D341Med (cell line): ENCODE measurements at places on chromosomes 7 and 10.

- DNase-seq = no peak
These were observed 199.5 kb downstream of the GFRA1 start for GRCh38 chr10:116073510-116073909.

GRCh38 chr7:141072548-141073172 lies 1.2 kb upstream of the TMEM178B start:
- peak; percentile 82 for DNase-seq

DNA sequence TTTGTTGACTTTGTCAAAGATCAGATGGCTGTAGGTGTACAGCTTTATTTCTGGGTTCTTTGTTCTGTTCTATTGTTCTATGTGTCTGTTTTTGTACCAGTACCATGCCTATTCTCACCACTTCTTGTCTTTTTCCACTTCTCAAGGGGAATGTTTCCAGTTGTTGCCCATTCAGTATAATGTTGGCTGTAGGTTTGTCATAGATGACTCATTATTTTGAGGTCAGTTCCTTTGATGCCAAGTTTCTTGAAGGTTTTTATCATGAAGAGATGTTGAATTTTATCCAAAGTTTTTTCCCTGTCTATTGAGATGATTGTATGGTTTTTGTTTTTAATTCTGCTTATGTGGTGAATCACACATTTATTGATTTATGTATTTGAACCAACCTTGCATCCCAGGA lies 216.7 kb upstream of the RNF32 start:
- DNase-seq = no peak

- DNase-seq = no peak
These were observed 21.5 kb upstream of the EPHB6 start for GRCh38 chr7:142833174-142834048.

GRCh38 chr7:20201380-20201779 lies 15.8 kb downstream of the MACC1 start:
- DNase-seq = no peak

GRCh38 chr10:23965880-23966279 lies 243.1 kb upstream of the KIAA1217 start:
- no peak for DNase-seq

DNA sequence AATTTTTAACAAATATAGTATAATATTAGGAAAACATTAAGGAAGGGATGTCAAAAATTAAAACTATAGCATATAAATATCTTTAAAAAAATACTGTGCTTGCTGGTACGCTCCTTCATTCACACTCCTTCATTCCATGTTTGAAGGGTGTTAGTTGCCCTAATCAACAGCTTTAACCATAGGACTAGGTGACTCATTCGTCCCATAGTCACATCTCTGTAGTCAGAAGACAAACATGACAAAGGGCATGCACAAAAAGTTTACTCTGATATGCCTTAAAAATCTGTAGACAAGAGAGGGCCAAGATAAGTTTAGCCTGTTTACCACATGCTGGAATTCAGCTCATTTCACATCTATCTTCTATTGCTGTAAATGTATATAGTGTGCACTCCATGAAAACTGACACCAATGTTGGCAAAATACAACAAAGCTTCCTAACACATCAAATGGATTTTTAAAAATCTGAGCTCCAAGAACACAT lies 646 bp downstream of the FAM13C start:
- no peak for DNase-seq

- DNase-seq = no peak
These were observed 577.5 kb downstream of the GRID1 start for GRCh38 chr10:85789125-85789524.

DNA sequence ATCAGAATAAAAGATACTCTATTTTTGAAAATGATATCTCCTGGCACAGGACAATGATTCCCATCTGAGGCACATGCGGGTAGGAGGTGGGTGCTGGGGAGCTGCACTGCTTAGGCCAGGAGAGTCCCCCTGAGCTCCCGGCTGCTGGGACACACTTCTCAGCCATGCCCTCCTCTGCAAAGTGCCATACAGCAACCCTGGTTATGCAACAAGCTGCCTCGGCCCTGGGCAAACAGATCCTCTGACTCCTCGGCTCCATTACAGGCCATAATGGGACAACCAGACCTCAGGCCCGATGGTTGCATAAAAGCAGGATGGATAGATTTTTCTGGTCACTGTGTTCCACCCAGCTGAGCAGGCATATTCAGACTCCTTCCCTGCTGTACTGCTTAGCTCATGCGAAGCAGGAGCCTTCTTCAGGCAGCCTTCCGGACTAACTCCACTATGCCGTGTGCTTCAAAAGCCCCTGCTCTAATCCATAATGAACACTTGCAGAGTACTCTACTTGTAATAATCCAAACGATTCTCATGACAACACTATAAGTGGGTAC lies 6.5 kb upstream of the LEP start:
- DNase-seq = no peak

DNA sequence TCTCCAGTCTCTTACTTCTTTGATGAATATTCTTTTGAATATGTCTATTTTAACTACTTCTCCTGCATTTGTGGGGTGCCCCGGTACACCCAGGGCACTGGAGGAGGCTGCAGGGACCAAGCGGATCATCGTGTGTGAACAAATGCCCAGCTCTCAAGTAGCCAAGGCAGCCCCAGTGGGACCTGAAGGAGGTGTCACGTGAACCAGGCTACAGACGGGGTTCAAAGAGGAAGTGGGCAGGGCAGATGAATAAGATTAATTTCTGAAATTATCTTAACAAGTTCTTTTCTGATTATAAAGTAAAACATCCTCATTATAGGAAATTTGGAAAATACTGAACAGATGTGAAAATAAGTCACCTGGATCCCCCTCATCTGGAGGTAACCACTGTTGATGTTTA lies 78.4 kb upstream of the DUSP5 start:
- DNase-seq = no peak

DNA sequence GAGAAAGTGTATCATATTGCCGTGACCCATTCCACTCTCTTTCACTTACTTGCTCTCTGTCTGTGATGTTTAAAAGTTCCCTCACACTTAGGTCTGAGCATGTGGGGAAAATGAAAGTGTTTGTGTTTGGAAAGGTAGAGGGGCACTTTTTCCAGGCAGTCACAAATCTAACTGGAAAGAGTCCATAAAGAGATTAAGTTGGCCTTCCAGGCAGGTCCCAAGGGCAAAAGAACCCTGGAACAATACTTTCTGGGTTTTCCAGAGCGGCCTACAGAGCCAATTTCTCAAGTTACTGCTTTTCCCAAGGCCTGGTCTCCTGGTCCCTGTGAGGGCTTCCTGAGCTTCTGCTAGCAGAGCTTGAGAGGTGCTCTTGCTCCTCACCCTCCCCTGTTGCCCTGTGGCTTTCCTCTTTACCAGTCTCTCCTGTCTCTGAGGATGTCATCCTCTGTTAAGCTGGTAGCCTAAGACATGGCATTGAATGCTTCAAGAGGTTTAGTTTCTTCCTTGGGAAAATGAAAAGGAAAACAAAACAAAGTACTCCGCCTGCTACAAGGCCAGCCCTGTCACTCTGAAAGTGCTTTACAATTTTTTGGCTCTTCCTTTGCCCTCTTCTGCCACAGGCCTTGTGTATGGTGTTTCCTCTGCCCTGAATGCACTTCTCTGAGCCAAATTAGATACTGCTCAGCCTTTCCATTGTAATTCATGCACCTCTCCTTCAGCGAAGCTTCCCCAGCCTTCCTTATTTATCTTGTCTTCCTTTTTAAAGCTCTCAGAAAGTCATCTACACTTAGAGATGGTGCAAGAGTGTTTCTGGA lies 20.1 kb downstream of the TES start:
- DNase-seq = no peak

GRCh38 chr10:97547271-97547600 lies 25.3 kb upstream of the ANKRD2 start:
- no peak for DNase-seq

DNA sequence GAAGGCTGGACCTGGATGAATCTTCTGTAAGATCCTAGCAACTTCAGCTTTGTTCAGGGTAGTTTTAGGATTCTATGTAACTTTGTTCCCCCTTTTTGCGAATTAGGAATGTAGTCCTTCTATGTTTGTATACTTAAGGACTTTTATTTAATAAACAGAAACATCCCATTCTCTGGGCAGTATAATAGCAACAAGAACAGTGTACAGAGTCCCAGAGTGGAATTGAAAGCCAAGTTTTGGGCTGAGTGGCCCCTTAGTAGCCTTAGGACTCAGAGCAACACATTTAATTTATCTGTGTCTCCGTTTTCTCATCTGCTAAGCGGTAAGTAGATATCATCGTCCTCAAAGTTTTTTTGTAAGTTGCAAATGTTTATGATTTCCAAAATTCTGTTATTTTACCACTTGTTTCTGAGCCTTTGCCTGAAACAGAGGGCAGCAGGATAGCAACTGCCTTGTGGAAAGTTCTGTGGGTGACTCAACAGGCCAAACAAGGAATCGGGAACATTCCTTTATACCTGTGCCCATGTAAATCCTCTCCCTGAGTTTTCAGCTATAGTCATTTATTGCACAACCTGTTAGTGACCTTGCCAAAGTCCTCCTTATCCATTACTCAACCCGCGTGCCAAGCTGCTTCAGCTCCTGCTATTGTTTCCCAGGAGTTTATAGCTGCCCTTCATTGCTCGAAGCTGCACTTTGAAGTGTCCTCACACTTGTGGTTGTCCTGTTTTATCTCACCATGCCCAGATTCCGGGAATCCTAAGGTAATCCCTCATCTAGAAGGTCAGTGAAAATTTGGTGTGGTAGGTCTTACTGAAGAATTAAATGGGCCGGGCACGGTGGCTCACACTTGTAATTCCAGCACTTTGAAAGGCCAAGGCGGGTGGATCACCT lies 199.1 kb upstream of the AHR start:
- no peak for DNase-seq

DNA sequence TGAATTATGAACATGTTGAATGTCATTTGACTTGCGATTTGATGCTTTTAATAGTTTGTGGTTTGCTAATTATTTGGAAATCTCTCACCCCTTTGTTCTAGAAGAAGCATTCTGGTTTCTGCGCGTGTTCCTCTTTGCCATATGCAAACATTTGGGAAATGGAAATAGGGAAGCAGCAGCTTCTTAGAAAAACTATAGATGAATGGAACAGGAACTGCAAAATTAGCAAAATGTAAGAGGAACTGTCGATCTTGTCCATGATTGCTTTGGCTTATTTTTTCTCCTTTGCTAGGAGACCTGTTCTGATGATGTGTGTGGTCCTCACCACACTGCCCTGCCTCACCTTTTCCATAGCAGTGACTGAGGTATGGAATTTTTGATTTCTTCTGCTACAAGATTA lies 19.0 kb downstream of the TMEM236 start:
- DNase-seq = no peak

- DNase-seq = no peak
These were observed 27.2 kb downstream of the IPMK start for GRCh38 chr10:58240531-58240930.

DNA sequence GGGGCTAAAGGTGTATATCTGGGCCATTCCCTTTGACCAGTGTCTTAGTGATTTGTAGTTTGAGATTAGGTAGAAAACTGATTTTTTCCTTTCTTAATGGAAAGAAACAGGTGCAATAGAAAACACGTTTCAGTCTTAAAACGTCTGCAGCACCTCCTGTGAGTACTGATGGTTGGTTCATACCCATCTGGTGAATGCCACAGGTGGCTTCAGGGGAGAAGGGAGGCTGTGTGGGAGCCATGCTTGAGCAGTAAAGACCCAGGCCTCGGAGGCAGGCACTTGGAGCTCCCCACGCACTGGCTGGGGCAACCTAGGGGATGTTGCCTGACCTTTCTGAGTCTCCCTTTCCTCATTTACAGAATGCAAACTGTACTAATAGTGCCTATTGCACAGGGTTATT lies 171.5 kb upstream of the GRB10 start:
- no peak for DNase-seq

GRCh38 chr10:49070701-49071100 lies 44.6 kb downstream of the VSTM4 start:
- no peak for DNase-seq

GRCh38 chr7:66362136-66362535 lies 157.0 kb downstream of the TPST1 start:
- DNase-seq = no peak

GRCh38 chr10:34721208-34721840 lies 93.8 kb downstream of the PARD3 start:
- no peak for DNase-seq
